ENCODE measurements at places on chromosomes 5 and 9. TPM values are rescaled to one million over a fixed set of nuclear protein-coding genes. Genes with fewer than 3 reads are reported as not detected.

The SLC6A3 gene
- total RNA-seq = 0.95 TPM

The IL31RA gene
- 0.21 TPM for total RNA-seq

- DNase-seq = peak; percentile 29
Observed at GRCh38 chr5:39194466-39195136, 24.8 kb downstream of the FYB1 start.

GRCh38 chr9:33232815-33233214 is 7.2 kb upstream of the SPINK4 start:
- no peak for DNase-seq

DNA sequence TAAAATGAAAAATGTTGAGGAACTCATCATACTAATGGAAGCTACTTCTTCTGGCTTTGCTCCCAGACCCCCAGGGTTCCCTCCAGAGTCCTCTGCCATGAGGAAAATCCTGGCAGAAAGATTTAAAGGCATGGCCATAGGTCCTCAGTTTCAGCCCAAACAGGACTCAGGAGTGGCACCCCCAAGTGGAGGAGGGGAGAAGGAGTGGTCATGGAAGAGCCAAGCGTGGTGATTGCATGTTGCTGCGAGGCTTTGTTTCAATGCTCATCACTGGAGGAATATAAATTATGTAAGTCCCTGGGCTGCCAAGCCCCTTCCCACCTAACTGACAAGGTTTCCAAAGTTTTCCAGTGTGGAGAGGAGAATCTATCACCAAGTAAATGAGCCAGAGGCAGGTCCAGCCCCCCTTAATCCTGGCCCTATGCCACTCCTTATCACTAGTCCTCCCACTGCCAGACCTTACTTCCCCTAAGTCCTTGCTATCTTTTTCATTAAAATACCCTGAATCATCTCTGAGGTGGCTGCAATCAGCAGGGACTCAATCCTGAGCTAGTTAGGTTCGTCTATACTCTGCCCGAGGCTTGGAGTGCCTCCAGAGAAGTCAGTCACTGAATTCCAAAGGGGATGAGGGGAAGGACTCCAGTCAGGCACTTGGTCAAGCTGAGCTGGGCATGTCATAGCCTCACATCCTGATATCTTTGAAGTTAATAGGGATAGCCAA is 70.7 kb upstream of the TAF1L start:
- DNase-seq = no peak

- DNase-seq = no peak
Observed at GRCh38 chr9:138122201-138122600, 244.6 kb downstream of the CACNA1B start.

GRCh38 chr5:155794795-155795194 is 532.2 kb upstream of the SGCD start:
- DNase-seq = no peak

GRCh38 chr5:126682856-126683255 is 82.1 kb downstream of the PHAX start:
- no peak for DNase-seq

DNA sequence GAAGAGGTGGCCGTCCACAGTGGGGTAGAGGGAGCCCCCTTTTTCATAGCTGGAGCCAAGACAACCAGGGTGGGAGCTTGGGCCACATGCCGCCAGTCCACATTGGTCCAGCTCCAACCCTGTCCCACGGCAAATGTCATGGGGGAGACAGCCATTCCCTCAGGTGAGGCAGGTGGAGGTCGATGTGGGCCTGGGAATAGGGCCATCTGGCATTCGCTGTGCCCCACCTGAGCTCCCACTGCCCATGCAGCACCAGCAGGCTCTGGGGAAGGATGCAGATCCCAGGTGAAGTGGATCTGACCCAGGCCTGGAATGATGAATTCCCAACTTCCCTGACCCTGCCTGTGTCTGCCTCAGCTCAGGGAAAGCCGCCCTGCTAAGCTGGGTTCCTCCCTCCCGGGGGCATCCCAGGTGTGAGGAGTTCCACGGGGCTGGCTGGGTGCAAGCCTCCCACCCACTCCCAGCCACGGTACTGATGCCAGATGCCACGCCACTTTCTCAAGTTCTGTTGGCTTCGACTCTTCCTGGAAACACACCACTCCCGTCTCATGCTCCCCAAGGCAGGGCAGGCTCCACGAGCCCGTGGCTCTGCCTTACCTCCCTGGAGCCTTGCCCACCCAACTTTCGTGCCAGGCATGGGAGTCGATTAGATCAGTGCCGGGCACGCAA is 25.2 kb upstream of the FCN2 start:
- DNase-seq = no peak

- no peak for DNase-seq
Observed at GRCh38 chr9:110069326-110070248, 138.4 kb downstream of the C9orf152 start.
